ENCODE measurements at places on chromosomes 2 and 18. TPM values are rescaled to one million over a fixed set of nuclear protein-coding genes. Genes with fewer than 3 reads are reported as not detected.

GRCh38 chr2:136962105-136962725, 196.9 kb downstream of the THSD7B start:
- no peak for ATAC-seq
- H3K36me3 ChIP-seq, result no peaks in the 10 kb centered on the region
- H3K4me1 ChIP-seq, result no peaks in the 10 kb centered on the region
- H3K4me3 ChIP-seq, result no peak overlapping the region
- H3K27ac ChIP-seq, result no peak overlapping the region
- H3K27me3 ChIP-seq, result no peaks in the 10 kb centered on the region

DNA sequence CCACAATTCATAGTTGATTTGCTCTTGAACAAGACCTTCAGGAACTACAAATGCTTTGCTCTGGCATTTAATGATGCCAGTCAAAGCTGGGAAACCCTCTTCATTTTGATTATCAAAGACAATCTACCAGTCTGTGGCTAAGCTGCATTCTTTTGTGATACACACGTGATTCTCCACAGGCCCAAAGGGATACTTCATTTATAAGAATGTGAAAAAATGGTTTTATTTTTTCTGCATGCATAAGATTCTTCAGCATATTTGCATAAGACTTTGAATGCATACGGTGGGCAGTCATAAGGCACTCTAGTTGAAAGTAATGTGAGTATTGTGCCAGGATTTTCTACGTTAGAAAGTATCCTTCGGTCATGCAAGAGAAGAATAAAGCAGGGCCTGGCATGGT, 33.0 kb upstream of the ARL5A start:
- no peak overlapping the region for H3K27ac ChIP-seq
- peaks cover 12% of the 10 kb centered on the region for H3K4me1 ChIP-seq
- no peaks in the 10 kb centered on the region for H3K36me3 ChIP-seq
- ATAC-seq, result no peak
- H3K27me3 ChIP-seq, result no peaks in the 10 kb centered on the region

The LAPTM4A gene
- 199 TPM for total RNA-seq

DNA sequence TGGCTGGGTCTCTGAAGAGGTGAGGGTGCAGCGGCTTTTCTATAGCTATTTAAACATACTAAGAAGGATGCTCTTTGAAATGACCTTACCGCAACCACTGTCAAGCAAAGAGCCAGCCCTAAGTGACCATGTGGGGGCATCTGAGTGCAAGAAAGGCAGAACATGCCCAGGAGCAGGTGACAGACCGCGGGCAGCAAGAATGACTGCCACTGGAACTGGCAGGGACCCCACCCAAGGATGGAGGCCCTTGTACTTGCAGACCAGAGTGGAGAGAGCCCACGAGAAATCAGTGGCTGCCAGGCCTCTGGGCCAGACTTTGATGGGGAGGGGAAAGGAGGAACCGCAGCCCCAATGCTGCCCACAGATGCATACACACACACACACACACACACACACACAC, 33.1 kb downstream of the DNMT3A start:
- H3K4me3 ChIP-seq, result no peak overlapping the region
- no peak for ATAC-seq
- no peaks in the 10 kb centered on the region for H3K27me3 ChIP-seq
